Left colon (tissue), 2 donors: ENCODE measurements at places on chromosomes 2 and 18.

GRCh38 chr18:28004606-28005005, 172.3 kb downstream of the CDH2 start:
- DNase-seq = no peak

- DNase-seq = no peak
Measured at GRCh38 chr2:29044459-29044858, 29.9 kb downstream of the PCARE start.

- no peak for DNase-seq
Measured at GRCh38 chr2:4354678-4355077, 651.3 kb downstream of the DCDC2C start.

- no peak for DNase-seq
Measured at GRCh38 chr2:120656273-120656950, 79.3 kb upstream of the GLI2 start.
